ENCODE measurements at places on chromosomes 3 and 15.

DNA sequence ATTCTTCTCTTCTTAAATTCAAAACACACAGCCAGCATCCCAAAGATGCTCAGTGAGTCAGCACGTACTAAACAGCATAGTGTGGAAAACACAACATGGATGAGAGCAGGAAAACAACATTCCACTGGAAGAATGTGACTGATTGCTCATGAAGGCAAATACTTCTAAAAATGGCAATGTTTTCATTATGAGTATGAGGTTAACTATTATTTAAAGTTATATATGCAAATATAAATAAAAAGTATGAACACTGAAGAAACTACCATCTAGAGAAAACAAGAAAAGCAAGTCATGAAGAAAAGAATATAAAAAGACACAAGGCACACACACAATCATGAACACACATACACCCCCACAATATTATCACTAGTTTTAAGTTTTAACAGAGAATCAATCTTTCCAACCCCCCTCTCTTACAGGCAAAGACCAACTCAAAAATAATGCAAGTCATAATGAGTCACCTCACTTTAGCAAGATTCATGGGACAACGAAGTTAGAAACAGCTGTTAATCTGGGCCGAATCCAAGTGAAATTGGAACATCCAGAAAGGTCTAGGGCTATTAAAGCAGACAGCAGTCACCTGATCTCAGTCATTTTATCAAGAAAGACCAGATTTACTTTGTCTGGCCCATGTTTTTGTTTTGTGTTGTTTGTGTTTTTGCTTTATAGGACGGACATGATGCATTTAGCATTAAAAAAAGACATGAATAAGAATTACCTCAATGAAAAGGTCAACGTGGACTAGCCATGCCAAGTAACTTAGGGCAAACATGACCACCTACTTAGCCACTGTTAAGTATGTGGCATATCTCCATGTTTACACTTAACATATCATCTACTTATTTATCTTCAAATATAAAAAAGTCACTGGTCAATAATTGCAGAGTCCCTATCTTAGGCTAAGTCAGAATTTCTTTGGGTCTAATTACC is 18.1 kb downstream of the GBE1 start:
- no peak for DNase-seq

DNA sequence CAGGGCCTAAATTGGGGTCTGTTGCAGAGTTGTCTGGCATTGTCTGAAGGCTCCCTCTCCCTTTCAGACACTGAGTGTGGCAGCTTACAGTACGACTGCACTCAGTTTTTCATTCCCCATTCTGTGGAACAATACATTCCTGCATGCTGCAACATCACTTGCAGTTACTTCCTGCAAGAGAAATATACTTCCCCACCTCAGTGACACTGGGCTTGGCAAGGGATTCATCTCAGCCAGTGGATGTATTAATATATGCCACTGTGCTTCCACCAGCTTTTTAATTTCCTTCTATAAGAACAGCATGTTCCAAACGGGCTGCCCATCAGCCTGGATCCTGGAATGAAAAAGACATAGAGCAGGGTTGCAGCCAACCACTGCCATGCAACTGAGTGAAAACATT is 23.1 kb downstream of the B3GALNT1 start:
- DNase-seq = no peak

GRCh38 chr3:196736670-196737374 is 2.8 kb upstream of the PAK2 start:
- DNase-seq = no peak

DNA sequence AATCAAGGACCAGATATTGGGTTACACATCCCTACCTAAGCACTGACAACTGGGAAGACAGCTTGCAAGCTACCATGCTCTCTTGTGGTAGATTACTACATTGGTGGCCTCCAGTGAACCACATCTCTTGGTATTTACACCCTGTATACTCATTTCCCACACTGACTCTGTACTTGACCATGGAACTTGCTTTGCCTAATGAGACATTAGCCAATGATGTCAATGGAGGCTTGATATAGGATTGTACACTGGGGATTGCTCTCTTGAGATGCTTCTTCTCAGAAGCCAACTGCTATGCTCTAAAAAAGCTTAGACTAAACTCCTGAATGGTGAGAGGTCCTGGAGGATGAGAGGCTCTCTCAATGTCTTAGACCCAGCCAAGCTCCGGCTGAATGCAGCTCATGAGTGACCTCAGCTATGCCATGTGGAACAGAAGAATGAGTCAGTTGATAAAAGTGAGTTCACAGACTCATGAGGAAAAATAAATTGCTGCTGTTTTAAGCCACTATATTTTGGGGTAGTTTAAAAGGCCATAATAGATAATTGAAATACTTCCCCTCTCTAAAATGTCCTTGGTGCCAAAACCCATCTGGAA is 61.5 kb upstream of the GALNT15 start:
- DNase-seq = no peak

Data from CD8-positive, alpha-beta T cell (primary cell).